ENCODE measurements at places on chromosomes 12 and 14. TPM values are rescaled to one million over a fixed set of nuclear protein-coding genes. Genes with fewer than 3 reads are reported as not detected.
A peak's percentile ranks its signal among the peaks of the same experiment; 100 is the strongest.

- H3K36me3 ChIP-seq = peaks cover 1% of the 10 kb centered on the region
- peaks cover 5% of the 10 kb centered on the region for H3K4me1 ChIP-seq
- DNase-seq = peak; percentile 9
- H3K27ac ChIP-seq = no peak overlapping the region
- peak overlapping the region; percentile 65 for H3K4me3 ChIP-seq
- peaks cover 31% of the 10 kb centered on the region for H3K27me3 ChIP-seq
Observed at GRCh38 chr12:7439579-7440505, 4.1 kb downstream of the CD163L1 start.

DNA sequence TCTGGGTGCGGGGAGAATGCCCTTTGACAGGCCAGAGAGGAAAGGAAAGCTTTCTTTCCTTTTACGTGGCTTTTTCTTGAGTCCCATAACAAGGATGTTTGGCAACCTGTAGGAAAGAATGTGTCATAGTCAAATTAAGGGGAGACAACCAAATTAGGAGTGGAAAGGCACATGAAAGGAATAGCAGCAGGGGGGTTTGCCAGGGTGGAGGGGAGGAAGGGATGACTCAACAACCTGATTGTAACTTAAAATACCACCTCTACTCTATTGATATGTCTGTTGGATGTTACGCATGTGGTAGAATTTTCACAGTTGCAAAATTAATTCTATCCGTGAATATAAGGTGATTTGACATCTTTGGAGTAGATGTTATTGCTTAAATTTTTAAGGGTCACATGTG, 28.5 kb upstream of the MYBPC1 start:
- H3K4me3 ChIP-seq = no peak overlapping the region
- no peak for DNase-seq
- peak overlapping the region; percentile 1 for H3K27ac ChIP-seq
- no peaks in the 10 kb centered on the region for H3K27me3 ChIP-seq

- no peak for DNase-seq
- H3K4me3 ChIP-seq = no peak overlapping the region
- H3K4me1 ChIP-seq = no peaks in the 10 kb centered on the region
- H3K27ac ChIP-seq = no peak overlapping the region
Observed at GRCh38 chr14:28782301-28782700, 15.7 kb downstream of the FOXG1 start.

- no peak for DNase-seq
- no peak overlapping the region for H3K4me3 ChIP-seq
- no peak overlapping the region for H3K27ac ChIP-seq
- no peaks in the 10 kb centered on the region for H3K27me3 ChIP-seq
Observed at GRCh38 chr12:45959025-45959424, 31.3 kb downstream of the SCAF11 start.

DNA sequence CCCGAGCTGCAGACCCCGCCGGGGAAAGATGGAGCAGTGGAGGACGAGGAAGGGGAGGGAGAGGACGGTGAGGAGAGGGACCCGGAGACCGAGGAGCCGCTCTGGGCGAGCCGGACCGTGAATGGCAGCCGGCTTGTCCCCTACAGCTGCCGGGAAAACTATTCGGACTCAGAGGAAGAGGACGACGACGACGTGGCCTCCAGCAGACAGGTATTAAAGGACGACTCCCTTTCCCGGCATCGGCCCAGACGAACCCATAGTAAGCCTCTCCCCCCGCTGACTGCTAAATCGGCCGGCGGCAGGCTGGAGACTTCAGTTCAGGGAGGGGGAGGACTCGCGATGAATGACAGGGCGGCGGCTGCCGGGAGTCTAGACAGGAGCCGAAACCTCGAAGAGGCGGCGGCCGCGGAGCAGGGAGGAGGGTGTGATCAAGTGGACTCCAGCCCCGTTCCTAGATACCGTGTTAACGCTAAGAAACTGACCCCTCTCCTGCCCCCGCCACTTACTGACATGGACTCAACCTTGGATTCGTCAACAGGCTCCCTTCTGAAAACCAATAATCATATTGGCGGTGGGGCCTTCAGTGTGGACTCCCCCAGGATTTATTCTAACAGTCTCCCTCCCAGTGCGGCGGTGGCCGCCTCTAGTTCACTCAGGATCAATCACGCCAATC, 962 bp downstream of the LEMD3 start:
- DNase-seq = peak; percentile 58
- peak overlapping the region; percentile 91 for H3K27ac ChIP-seq
- peaks cover 7% of the 10 kb centered on the region for H3K4me1 ChIP-seq
- H3K36me3 ChIP-seq = peaks cover 15% of the 10 kb centered on the region
- H3K4me3 ChIP-seq = peak overlapping the region; percentile 93

DNA sequence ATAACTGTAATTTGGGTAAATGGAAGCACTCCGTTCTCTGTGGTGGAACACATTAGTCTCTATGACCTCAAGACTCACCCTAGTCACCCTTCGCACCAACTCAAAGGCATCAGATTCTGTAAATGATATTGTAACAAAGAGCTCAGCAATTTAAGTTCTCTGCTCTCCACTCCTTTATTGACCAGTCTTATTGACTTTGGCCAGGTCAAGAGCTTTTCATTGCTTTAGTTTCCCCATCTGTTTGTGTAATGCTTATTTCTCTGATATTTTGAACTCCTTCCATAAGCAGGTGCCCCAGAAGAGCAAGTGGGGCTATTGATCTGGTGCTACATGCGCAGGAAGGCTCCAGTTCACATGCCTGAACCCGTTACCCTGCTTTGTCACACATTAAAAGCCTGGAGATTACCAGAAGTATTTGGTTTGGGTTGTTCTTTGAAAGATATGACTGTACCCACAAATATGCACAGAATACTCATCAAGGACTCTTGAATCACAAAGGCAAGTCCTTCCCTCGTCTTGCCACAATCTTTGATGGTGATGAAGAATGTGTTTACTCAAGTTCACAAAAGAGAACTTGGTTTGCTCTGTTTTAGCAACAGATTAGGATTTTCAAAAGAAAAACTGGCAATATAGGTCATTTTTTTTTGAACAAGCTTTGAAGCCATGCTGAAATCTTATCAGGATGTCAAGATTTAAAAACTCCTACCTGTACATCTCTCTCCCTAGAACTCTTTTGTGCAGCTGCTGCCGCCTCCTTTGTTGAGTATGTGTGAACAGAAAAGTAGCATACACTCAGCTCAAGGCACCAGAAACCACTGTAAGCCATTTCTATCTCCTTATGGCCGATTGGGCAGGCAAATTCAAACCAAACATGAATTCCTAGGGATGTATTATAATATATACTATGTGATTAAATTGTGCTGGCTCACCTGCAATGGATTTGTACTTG, 193.9 kb downstream of the BCAT1 start:
- peak overlapping the region; percentile 54 for H3K4me3 ChIP-seq
- H3K27me3 ChIP-seq = no peaks in the 10 kb centered on the region
- H3K27ac ChIP-seq = peak overlapping the region; percentile 85
- peaks cover 51% of the 10 kb centered on the region for H3K4me1 ChIP-seq
- H3K36me3 ChIP-seq = no peaks in the 10 kb centered on the region

GRCh38 chr14:89956661-89957009, 908 bp downstream of the TDP1 start:
- peaks cover 81% of the 10 kb centered on the region for H3K4me1 ChIP-seq
- no peak for DNase-seq
- H3K27ac ChIP-seq = peak overlapping the region; percentile 98
- H3K4me3 ChIP-seq = peak overlapping the region; percentile 92
- no peaks in the 10 kb centered on the region for H3K27me3 ChIP-seq
- peaks cover 38% of the 10 kb centered on the region for H3K36me3 ChIP-seq

DNA sequence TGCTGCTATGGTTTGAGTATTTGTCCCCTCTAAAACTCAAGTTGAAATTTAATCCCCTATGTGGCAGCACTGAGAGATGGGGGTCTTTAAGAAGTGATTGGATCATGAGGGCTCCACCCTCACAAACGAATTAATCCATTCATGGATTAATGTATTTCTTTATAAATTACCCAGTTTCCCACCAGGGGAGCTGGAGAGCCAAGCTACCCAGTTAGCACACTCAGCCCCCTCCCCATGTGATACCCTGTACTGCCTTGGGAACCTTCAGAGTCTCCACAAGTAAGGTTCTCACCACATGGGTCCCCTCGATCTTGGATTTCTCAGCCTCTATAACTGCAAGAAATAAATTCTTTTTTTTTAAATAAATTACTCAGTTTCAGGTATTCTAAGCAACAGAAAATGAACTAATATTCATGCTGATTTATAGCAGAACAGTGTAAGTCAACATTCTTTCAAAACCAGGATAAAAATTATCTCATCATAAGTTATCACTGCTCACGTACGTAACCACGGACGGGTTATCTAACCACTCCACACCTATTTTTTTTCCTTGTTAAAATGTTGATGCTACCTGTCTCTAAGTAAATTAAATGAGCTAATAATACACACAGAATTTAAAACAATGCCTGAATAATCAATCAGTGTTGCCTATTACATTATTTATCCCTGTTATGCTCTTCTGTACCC, 3.6 kb downstream of the NAP1L1 start:
- H3K27ac ChIP-seq = no peak overlapping the region
- H3K27me3 ChIP-seq = no peaks in the 10 kb centered on the region
- H3K4me3 ChIP-seq = no peak overlapping the region
- DNase-seq = no peak
- peaks cover 81% of the 10 kb centered on the region for H3K4me1 ChIP-seq

GRCh38 chr12:57128519-57129247, 400 bp downstream of the LRP1 start:
- H3K27ac ChIP-seq = no peak overlapping the region
- H3K4me3 ChIP-seq = no peak overlapping the region
- H3K36me3 ChIP-seq = peaks cover 3% of the 10 kb centered on the region
- peaks cover 52% of the 10 kb centered on the region for H3K27me3 ChIP-seq

GRCh38 chr14:31018057-31018645, 7.3 kb upstream of the AP4S1 start:
- no peak overlapping the region for H3K4me3 ChIP-seq
- peaks cover 13% of the 10 kb centered on the region for H3K36me3 ChIP-seq
- H3K27me3 ChIP-seq = no peaks in the 10 kb centered on the region
- H3K27ac ChIP-seq = no peak overlapping the region
- DNase-seq = no peak

GRCh38 chr14:100032738-100033137, 32.5 kb upstream of the EVL start:
- no peaks in the 10 kb centered on the region for H3K4me1 ChIP-seq
- no peak for DNase-seq
- H3K27me3 ChIP-seq = peaks cover 1% of the 10 kb centered on the region
- no peak overlapping the region for H3K4me3 ChIP-seq
- peaks cover 11% of the 10 kb centered on the region for H3K36me3 ChIP-seq

DNA sequence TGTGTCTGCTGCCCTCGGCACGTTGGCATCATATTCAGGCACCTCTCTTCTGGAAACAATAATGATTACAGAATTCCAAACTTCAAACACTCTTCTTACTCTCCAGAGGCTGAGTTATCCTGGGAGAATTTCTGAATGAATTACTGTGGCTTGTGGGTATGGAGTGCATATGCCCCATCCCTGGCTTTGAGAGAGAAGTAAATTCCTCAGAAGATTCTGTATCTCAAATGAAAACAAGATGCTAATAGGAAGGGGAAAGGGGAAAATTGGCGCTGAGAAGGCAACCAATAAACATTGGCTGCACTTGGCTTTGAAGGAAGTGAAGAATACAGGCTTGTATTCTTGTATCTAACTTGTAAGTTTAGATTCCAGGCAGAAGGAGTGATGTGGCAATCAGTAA, 132.0 kb upstream of the NOVA1 start:
- H3K4me3 ChIP-seq = no peak overlapping the region
- no peak overlapping the region for H3K27ac ChIP-seq
- no peaks in the 10 kb centered on the region for H3K4me1 ChIP-seq

DNA sequence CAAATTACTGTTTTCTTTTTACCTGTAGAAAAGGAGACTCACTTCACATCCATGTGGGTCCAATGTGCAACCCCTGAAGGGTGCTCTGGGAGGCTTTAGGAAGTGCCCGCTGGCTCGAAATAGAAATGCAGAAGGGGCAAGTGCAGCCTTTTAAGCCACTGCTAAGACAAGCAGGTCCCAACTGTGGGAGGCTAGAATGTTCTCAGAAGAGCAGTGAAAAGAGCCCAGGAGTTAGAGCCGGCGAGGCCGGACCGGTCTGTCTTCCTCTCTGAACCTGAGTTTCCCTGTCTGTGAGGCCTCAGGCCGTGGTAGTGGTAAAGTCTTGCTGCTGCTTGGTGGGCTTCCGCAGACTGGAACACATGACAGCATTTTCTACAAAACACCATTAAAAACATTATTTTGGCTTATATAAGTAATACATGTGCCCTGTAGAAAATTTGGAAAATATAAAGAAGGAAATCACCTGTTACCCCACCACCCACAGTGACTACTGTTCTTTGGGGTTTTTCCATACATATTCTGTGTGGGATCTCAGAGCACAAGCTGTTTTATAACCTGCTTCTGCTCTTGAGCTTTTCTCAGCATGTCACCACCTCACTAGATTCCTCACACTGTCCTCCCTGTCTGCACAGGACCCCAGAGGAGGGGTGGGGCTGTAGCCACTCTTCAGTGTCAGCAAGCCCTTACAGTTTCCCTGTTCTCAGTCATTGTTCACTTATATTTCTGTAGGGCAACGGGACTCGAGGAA, 6.0 kb downstream of the CKB start:
- no peak for DNase-seq
- H3K27me3 ChIP-seq = peaks cover 4% of the 10 kb centered on the region
- peaks cover 6% of the 10 kb centered on the region for H3K4me1 ChIP-seq
- H3K4me3 ChIP-seq = no peak overlapping the region
- no peak overlapping the region for H3K27ac ChIP-seq

- no peak for DNase-seq
- no peak overlapping the region for H3K27ac ChIP-seq
- no peak overlapping the region for H3K4me3 ChIP-seq
- no peaks in the 10 kb centered on the region for H3K36me3 ChIP-seq
- H3K4me1 ChIP-seq = no peaks in the 10 kb centered on the region
Observed at GRCh38 chr12:130765186-130765659, 49.1 kb upstream of the RIMBP2 start.

DNA sequence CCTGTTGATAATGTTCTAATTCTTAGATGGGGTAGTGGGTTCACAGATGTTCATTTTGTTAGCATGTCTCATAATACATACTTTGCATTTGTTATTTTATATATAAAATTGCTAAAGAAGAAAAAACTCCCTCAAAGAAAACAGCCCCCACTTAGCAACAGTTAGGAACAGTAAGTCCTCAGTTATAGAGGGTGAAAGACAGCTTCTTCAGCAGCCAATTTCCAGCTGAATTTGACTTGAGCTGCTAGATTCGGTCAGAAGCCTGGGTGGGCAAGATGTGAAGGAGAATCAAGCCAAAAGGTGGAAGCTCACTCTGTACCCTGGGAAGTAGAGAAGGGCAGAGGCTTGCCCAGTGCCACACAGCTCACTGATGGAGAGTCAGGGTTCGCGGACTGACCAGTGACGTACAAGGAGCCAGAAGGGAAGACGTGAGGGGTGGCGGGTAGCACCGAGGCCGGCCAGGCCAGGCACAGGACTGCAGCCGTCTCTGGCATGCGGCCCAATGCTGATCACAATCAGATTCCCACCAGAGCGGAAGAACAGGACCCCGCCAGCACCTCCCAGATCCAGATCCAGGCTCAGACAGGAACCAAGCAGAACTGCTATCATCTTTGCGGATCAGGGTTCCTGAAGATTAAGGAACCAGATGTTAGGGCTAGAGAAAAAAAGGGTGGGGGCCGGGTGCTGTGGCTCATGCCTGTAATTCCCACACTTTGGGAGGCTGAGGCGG, 30.4 kb upstream of the VWF start:
- H3K36me3 ChIP-seq = no peaks in the 10 kb centered on the region
- H3K27ac ChIP-seq = no peak overlapping the region
- H3K4me1 ChIP-seq = no peaks in the 10 kb centered on the region
- no peak overlapping the region for H3K4me3 ChIP-seq

GRCh38 chr14:35215110-35215813, 76.9 kb upstream of the PSMA6 start:
- H3K27me3 ChIP-seq = no peaks in the 10 kb centered on the region
- no peak for DNase-seq
- peaks cover 39% of the 10 kb centered on the region for H3K4me1 ChIP-seq
- peaks cover 18% of the 10 kb centered on the region for H3K36me3 ChIP-seq

The SLCO1C1 gene
- not detected for total RNA-seq

The FCF1 gene
- 68.2 TPM for total RNA-seq

The CLECL1 gene
- 9.1 TPM for total RNA-seq

The LMO3 gene
- total RNA-seq = not detected

The EPYC gene
- not detected for total RNA-seq

The KRT3 gene
- 0.08 TPM for total RNA-seq
